ENCODE measurements at places on chromosomes 3 and 15.
A peak's percentile ranks its signal among the peaks of the same experiment; 100 is the strongest.

- no peak for DNase-seq
Measured at GRCh38 chr3:182212479-182213076, 500.9 kb downstream of the SOX2 start.

DNA sequence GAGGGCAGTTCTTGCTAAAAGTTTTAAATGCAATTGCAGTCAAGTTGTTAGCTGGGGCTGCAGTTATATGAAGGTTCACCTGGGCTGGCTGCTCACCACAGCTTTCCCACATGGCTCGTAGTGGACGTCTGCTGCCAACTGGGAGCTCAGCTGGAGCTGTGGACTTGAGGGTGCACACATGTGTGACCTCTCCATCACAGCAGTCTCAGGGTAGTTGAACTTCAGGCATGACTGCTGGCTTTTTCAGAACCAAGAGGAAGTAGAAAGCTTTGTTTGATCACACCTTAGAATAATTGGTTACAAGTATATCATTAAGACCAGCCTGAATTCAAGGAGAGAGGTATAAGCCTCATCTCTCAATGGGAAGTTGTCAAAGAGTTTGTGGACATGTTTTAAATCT is 74.1 kb downstream of the CHL1 start:
- DNase-seq = no peak

DNA sequence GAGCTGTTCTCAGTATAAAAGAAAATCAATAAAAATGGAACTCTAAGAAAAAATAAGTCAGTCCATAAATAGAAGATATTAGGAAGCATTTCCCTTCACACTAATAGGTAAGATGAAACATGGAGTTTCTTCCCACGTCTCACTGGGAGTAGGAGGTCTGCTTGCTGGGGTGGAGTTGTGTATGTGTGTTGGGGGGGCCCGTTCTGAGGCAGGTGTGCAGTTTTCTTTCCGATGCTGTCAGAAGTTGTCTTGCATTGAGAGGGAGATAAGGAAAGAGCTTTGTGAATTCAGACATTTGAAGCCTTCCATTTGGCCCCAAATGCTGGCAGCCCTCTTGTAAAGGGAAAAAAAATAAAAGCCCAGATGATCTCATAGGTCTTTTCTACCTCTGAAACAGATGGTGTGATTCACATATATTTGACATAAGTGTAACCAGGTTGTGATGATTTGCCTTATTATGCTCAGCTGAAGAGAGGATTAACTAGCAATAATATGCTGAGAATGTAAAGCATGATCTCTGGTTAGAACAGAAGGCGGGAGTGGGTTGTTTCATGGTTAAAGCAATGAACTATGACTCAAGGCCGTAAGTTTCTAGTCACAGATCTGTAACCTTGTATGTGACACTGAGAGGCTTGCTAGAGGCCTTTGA is 8.8 kb downstream of the RASGRP1 start:
- peak; percentile 60 for DNase-seq

GRCh38 chr3:12990306-12990705 is 82.9 kb downstream of the IQSEC1 start:
- DNase-seq = no peak

DNA sequence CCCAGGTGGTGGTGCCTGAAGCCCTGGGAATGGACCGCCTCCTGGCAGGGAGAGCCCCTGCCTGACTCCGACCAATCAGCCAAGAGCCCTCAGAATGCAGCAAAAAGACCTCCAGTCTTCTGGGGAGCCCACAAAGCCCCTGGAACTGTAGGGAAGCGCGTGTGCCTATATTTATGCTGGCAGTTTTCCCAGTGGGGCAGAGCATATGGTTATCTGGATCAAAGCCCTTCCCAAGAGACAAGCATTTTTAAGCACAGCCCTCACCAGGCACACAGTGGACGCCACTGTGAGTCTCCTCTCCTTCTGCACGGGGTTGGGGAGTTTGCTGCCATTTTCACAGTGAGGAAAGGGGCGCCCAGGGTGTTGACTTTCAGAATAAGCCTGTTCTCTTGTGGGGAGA is 80.9 kb upstream of the RPL32 start:
- DNase-seq = no peak

DNA sequence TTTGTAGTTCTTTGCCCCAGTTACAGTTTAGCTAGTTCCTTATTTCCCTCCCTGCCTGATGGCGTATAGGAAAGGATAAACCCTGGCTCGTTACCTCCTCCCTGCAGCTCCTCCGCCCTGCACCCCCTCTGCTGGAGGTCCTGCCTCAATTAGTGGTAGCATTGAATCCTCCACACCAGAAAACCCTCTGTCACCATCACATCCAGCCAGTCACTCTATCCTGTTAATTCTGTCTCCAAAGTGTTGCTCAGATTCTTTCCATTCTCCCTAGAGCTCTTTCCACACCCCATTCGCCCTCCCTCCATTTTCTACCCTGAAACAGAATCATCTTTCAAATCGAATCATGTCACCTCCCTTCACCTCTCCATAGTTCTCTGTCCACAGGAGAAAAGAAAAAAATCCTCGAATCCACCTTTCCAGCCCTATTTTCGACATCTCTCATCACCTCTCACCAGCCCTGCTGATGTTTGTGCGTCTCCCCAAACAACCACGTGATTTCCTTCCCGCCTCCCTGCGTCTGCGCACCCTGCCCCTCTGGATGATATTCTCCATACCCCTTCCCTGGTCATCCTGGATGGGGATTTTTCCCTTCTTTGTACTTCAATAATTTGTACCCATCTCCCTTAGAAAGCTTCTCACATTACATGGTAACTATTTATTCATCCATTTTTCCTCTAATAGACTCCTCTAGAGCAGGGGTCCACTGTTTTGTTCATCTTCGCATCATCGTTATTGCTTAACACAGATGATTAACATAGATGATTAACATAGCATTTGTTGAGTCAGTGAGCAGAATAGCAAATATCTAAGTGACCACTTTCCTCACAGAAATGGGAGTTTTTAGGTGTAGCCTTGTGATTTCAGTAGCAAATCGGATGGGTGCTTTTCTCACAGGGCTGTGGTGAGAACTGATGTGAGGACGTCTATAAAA is 37.1 kb downstream of the MAP3K13 start:
- no peak for DNase-seq

DNA sequence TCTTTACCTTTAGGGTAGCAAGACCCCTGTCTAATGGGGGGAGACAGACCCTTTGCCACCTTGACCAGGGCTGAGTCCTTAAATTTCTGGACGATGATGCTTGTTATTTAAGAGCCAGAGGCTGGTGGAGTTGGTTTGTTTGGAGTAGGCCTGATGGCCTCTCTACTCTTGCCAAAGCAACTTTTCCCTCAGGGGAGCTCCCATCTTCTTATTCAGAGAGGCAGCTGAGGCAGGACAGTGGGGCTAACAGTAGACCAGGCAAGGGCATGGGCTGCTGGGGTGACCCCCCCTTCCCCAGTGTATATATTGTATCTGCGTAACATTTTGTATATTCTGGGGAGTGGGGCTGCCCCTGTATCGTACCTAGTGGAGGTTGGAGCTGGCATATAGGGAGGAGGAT is 10.3 kb downstream of the RPS17 start:
- no peak for DNase-seq

DNA sequence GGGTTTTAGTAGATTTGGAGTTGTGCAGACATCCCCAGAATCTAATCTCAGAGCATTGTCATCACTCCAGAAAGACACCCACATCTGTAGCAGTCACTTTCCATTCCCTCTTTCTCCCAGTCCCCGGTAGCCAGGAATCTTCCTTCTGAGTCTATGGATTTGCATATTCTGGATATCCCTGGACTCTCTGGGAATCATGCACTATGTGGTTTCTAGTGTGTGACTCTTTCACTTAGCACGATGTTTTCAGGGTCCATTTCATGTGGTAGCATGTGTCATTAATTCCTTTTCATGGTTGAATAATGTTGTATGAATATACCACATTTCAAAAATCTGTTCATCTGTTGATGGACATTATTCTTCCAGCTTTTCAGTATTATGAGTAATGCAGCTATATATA is 29.3 kb downstream of the FBLN2 start:
- DNase-seq = no peak

DNA sequence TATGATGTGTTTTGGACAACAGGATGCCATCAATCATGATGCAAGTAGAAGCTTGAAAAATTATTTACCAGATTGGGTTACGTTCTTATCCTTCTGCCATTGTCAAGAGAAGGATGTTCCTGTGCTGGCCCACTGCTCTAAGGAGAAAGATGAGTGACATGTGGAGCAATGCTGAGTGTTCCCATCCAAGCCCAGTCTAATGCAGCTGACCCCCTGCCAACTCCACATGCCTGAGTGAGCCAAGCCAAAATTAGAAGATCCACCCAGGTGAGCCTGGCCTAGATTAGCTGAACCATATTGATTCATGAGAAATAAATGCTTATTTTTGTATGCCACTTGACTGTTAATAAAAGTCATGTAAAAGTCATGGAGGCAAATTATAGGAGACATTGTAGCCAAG is 446.5 kb downstream of the CNTN3 start:
- no peak for DNase-seq

DNA sequence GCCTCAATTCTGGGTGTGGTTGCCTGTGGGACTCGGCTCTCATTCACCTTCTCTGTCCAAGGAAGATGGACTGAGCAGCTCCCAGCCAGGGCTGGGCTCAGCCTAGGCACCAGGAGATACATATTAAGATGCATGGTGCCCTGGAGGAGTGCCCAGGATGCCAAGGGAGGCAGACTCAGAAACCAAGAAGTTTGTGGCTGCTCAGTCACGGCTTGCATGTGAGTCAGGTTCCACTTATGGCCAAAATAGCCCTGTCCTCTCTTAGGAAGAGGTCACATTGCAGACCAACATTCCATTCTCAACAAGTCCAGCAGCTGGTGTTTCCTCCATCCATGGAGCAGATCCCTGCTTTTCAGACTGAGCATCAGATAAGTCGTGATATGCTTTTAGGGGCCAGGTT is 21.8 kb downstream of the CDCP1 start:
- DNase-seq = no peak

- no peak for DNase-seq
Measured at GRCh38 chr3:186226482-186226881, 117.6 kb upstream of the ETV5 start.

All from stimulated activated CD4-positive, alpha-beta T cell treated with anti-CD3 and anti-CD28 coated beads, Interleukin-4, amount 100 ng/mL, for 24 hours (primary cell).